ENCODE measurements at places on chromosomes 16 and 17.

DNA sequence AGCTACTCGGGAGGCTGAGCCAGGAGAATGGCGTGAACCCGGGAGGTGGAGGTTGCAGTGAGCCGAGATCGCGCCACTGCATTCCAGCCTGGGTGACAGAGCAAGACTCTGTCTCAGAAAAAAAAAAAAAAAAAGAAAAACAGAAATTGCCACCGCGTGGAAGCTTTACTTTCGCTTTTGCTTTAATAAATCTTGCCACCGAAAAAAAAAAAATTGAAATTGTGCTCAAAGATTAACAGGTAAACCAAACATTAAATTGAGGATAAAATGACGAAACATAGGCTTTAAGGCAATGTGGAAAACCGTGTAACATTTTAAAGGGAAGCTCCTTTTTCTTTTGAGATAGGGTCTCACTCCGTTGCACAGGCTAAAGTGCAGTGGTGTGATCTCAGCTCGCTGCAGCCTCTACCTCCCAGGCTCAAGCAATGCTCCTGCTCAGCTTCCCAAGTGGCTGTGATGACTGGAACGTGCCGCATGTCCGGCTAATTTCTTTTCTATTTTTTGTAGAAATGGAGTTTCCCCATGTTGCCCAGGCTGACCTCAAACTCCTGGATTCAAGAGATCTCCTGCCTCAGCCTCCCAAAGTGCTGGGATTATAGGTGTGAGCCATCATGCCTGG is 40.1 kb downstream of the ZNF276 start:
- DNase-seq, result no peak

GRCh38 chr17:55304171-55304859 is 39.6 kb downstream of the HLF start:
- DNase-seq, result no peak

DNA sequence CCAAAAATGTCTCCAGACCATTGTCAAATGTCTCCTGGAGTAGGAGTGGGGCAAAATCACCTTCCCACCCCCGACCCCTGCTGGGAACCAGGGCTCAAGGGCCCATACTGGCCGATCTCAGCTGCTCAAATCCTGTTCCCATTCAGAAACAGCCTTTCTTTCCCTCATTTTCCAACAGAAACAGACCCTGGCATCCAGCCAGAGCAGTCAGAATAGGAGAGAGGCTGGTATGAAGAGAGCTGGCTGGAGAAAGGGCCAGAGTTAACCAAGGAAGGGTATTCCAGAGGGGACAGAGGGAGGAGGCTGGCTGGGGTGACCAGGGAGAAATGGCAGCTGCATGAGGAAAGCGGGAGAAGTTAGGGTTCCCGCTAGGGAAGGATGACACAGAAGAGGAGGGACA is 199.1 kb downstream of the XYLT1 start:
- no peak for DNase-seq

DNA sequence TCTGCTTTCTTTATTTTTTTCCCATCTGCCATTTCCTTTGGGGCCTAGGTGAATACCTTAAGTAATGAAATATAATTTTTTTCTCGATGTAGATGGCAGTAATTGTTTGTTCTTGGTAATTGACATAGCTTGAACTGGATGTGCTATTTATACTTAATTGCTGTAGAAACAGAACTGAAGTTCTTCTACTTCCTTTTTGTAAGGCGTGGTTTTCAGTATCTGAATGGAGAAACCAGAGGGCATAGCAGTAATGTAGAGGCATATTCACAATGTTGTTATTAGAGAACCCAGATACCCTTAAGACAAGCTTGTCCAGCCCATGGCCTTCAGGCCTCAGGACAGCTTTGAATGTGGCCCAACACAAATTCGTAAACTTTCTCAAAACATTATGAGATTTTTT is 16.4 kb downstream of the ATP6V0A1 start:
- DNase-seq, result no peak

DNA sequence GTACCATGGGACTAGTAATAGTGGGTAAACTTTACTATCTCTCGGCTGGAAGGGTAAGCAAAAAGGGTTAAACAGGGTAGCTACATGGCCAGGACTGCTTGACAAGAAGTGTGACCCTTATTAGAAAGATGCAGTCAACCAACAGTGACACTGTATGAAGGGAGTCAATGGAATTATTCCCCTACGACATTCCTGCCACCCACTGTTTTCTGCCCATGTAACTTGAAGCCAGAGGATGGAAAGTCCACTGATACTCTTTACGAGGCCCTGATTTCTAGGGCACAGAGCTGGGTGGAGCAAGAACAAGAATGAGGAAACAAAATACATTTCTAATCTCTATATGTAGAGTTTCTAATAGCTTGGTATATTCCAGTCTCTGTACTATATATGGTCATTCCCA is 1102.5 kb downstream of the CDH11 start:
- no peak for DNase-seq

GRCh38 chr16:6725634-6726331 is 606.9 kb upstream of the RBFOX1 start:
- DNase-seq, result no peak

GRCh38 chr17:79513820-79514535 is 96.9 kb downstream of the RBFOX3 start:
- DNase-seq, result no peak

GRCh38 chr17:2959371-2960130 is 103.9 kb downstream of the OR1D5 start:
- no peak for DNase-seq

- no peak for DNase-seq
Measured at GRCh38 chr17:20992416-20992815, 50.4 kb downstream of the USP22 start.

GRCh38 chr16:72811188-72811720 is 236.7 kb downstream of the ZFHX3 start:
- DNase-seq, result no peak

GRCh38 chr17:58319173-58320162 is 9.1 kb downstream of the TSPOAP1 start:
- no peak for DNase-seq

GRCh38 chr17:4599505-4600281 is 15.4 kb downstream of the SMTNL2 start:
- no peak for DNase-seq

DNA sequence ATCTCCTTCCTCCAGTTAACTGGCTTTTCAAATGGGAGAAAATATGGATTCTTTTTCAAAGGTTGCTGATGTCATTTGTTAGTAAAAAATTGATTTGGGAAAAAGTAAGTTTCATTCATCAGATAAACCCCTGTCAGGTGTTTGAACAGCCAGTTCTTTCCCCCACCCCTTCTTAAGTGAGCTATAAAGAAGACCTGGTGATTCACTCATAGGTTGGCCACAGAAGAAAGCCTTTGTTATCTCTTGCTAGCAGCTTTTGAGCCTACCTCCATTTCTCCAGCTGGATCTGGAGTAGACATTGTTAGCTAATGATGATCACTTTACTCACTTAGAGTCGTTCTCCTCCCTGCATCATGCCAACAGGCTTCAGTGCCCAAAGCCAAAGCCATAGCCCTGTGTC is 63.0 kb downstream of the NLK start:
- DNase-seq, result no peak

GRCh38 chr16:19649980-19650379 is 68.0 kb downstream of the KNOP1 start:
- no peak for DNase-seq

GRCh38 chr17:55784666-55785065 is 33.8 kb downstream of the PCTP start:
- no peak for DNase-seq

DNA sequence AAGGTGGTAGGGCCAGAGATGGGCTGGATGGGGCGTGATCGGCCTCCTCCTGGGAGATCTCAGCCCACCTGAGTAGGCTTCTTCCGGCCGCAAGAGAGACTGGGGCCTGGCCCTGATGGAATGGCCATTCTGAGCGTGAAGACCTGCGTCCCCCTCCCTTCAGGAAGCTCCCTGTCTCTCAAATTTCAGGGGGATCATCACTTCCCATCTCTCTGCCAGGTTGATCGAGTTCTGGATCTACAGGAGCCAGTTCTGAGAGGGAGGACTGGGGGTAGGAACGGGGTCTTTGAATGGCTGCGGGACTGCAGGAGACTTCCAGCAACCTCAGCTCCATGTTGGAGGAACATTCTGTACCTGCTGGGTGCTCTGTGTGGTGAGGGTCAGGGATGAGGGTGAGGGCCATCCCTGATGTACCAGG is 9.3 kb upstream of the GSDMA start:
- DNase-seq, result no peak

GRCh38 chr17:32370426-32370825 is 20.5 kb downstream of the ZNF207 start:
- DNase-seq, result no peak

GRCh38 chr16:68332411-68333121 is 21.7 kb downstream of the PRMT7 start:
- no peak for DNase-seq

GRCh38 chr16:81997738-81998137 is 13.5 kb downstream of the SDR42E1 start:
- no peak for DNase-seq

- no peak for DNase-seq
Measured at GRCh38 chr17:49473900-49474751, 21.0 kb upstream of the NGFR start.

GRCh38 chr17:61482467-61482866 is 30.2 kb downstream of the TBX4 start:
- peak; percentile 46 for DNase-seq

GRCh38 chr17:6413065-6413464 is 21.9 kb downstream of the AIPL1 start:
- DNase-seq, result no peak

GRCh38 chr16:392450-393030 is 4.5 kb upstream of the NME4 start:
- DNase-seq, result no peak

DNA sequence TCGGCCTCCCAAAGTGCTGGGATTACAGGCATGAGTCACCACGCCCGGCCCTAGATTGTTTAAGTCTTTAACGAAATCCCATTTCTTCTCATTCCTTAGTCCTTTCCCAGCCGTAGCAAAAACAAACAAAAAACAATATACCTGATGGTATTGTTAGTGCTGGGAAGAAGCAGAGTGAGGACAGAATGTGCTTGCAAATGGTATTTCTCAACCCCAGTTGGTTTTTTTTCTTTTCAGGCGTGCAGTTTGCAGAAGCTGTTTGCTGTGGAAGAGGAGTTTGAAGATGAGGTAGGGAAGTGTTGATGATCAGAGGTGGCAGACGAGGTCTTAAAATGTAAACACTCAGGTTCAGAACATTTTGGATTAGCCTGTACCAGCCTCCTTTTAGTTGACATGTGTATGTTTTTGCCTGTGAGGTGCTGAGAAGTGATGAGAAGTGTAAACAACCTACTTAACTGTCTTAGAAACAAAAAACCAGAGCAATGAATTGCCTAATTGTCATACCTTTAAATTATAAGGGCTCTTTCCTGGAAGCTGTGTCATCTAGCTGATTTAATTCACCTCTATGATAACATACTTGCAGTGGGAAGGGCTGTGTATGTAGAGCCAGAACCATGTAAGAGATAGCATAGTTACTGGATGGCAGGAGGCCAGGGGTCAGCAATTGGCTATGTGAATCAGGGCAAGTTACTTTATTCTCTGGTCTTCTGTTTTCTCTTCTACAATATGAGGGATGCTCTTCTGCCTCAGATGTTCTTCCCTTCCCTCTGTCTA is 3.4 kb downstream of the HROB start:
- no peak for DNase-seq

DNA sequence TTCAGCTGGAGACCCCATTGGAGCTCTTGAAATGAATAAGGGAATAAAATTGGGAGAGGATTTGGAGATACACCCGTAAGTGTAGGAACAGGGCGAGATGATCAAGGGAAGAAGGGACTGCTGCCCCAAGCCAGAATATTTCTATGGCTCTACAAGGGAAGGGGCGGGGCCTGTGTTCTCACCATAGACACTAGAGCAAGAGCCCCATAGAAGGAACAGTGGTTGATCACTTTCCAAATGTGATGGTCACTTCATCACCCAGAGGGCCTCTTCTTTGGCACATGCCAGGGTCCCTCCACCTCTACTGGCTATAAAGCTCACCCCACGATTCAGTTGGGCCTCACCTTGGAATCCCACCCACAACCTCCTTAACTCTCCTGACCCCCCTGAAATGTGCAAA is 25.0 kb downstream of the GPRC5B start:
- no peak for DNase-seq

GRCh38 chr16:87048038-87048729 is 269.0 kb downstream of the C16orf95 start:
- no peak for DNase-seq

DNA sequence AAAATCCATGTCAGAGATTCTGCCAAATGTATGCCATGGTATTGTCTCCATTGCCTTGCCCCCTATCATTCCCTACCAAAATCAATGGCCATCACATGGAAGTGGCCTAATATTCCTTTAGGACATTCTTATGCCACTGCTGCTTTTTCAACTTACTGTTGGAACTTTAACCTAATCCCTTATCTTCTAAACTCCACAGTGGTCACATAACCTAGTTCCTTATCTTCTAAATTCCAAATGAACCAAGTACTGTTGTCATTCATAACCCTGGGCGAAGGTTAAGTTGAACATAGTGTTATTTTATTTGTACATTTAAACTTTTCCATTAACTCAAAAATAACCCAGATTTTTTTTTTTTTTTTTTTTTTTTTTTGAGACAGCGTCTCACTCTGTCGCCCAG is 3.6 kb downstream of the HSF5 start:
- DNase-seq, result no peak

GRCh38 chr17:41618341-41619035 is 5.9 kb downstream of the KRT17 start:
- no peak for DNase-seq

DNA sequence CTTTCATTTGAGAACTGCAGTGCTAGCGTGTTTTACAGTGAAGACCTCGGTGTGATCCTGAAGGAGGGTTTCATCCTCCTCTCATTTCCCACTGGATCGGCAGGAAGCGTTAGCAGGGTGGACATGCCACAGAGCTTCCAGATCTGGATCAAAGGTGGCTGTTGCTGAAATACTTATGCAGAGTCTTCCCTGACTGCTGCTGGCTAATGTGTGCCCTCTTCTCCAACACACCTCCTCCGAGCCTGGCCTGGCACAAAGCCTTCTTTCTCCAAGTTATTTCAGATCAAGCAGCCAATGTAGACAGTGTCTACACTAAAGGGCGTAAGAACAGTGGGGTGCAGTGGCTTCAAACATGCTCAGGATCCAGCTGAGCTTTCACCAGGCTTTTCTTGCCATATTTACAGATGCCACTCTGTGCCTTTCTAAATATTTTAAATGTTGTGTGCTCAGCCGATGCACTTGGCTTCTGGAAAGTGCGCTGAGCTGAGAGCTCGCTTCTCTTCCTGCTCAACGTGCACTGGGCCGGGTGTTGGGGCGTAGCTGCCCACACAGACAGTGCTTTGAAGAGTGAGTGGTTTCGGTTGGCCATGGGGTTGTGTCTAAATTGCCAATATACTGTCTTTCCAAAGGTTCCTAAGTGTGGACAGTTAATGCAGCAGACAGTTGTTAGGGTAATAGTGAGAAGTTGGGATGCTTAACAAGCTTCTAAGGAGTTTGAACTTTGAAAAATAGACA is 2.1 kb downstream of the ZNF750 start:
- DNase-seq, result no peak

GRCh38 chr16:85056211-85056748 is 28.7 kb downstream of the KIAA0513 start:
- DNase-seq, result no peak

- no peak for DNase-seq
Measured at GRCh38 chr16:12311877-12312276, 335.3 kb downstream of the SNX29 start.
